T follicular helper cell (primary cell): ENCODE measurements at places on chromosomes 5 and 9.

GRCh38 chr5:61820836-61821235 lies 485.2 kb upstream of the KIF2A start:
- DNase-seq = no peak

DNA sequence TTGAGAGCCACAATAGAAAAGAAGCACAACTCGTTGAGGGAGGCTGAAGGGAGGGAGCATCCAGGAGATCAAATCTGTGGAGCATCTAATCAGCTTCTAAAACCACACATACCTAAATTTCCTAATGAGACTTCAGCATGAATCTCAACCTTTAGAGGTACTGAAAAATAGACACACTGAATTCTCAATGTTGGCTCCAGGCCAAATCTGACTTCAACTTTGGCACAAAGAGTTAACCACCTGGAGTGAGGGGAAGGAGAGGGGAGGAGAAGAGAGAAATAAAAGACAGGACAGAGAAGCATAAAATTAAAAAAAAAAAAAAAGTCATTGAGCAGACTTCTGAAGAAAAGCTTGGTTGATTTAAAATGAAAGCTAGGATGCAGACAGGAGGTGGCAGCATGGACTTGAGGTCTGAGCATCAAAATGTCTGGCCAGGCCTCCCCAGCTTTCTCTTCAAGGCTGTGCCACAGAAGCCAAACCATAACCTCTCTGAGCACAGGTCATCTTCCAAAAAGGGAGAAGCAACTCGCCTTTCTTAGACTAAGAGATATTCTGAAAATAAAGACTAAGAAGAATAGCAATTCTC lies 205.6 kb downstream of the DENND1A start:
- DNase-seq = no peak

DNA sequence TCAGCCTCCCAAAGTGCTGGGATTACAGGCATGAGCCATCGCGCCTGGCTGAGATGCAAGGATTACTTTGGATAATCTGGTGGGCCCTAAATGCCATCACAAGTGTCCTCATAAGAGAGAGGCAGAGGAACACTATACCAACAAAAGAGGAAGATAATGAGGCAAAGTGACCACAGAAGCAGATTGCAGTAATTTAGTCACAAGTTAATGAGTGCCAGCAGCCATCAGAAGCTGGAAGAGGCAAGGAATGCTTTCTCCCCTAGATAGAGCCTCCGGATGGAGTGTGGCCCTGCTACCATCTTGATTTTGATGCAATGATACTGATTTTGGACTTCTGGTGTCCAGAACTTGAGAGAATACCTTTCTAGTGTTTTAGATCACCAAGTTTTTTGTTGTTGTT lies 122.3 kb downstream of the SPATA31D1 start:
- no peak for DNase-seq

DNA sequence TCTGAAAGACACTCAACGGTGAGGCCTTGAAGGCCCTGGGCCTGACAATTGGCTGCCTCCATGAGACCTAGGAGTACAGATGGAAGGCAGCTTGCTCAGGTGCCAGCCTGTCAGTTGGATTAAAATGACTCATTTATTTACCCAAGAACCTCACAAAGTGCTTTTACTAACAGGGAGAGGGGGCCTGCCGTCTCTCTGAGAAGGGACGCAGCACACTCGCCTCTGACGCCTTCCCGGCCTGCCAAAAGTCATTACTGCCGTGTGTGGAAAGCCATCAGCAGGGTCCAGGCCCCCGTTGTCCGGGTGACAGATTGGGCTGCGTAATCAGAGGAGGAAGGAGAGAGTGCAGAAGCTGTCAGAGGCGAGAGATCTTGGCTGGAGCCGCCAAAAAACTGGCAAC lies 32.4 kb downstream of the DDX31 start:
- DNase-seq = no peak

DNA sequence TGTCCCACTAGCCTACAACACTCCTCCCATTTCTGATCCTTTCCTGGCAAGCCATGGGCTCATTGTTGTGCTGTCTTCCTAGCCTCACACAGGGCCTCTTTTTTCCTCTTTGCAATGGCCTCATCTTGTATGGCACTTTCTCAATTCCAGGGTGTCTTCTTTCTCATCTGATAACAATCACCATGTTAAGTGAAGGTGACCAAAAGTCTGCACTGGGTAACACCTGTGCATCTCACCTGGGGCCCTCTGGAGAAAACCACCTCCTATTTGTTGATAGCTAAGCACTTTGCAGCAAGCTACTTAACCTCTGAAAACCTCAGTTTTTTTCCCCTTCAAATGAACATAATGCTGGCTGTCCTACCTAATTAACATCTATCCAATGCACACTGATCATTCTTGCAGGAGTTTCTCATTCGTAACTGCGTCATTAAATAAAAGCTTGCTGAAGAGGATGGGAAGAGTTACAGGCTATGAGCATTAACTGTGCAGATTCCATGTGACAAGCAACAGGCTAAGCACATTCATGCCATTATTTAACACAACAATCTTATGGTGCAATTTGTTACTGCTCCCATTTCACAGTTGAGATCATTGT lies 60.1 kb upstream of the STK32A start:
- no peak for DNase-seq

DNA sequence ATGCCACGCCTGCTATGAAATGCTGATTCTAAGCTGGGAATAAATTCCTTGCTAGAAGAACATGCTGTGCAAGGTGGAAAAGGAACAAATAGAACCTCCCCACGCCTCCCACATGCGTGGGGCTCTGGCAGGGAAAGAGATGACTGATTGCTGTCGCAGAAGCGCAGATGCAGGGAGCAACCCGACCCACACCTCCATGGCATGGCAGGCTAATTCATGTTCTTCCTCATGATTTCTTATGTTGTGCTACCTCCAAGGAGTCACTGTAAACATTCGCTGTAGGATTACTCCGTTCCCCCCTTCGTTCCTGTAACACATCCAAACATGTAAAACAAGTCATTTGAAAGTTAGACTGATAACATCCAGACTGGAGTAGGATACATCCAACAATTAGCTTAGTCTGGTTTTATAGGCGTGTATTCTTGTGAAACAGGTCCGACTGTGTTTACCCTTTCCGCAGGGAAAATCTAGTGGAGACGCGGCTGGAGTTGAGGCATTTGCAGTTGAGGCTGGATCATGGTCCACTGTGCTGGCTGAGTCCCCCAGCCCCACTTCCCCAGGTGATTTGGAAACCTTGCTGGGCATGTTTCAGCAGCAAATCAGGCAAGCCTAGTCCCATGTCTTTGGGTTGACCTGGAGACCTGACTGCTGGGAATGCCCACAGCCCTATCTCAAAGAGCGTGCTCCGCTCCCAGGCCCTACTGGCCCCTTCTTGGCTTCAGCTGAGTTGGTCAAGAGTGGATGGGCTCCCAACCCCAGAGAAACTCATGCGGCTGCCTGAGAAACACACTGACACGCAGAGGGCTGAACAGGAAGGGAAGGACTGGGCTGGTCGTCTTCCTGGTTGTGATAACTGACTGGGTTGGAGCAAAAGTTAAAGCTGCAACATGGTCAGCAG lies 24.8 kb upstream of the ANKRD33B start:
- DNase-seq = no peak

DNA sequence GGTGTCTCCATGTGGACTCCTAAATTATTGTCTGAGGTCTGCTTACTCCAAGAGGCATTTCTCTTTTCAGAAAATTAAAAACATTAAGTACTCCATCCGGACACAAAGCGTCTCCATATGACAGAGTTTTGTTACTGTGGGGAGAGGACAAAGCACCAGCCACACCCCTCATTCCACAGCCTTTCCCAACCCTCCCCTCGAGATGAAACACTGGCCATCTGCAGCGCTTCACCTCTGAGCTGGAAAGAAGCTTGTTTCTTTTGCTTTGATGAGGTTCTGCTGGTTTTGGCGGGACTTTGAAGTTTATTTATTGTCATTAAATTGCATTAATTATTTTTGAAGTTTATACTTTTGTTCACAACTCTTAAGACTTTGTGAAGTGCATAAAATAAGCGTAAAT lies 27.6 kb upstream of the NKD2 start:
- DNase-seq = no peak

GRCh38 chr5:77641963-77642737 lies 3.6 kb upstream of the OTP start:
- no peak for DNase-seq

- DNase-seq = no peak
Observed at GRCh38 chr5:163135849-163136248, 301.5 kb upstream of the CCNG1 start.

DNA sequence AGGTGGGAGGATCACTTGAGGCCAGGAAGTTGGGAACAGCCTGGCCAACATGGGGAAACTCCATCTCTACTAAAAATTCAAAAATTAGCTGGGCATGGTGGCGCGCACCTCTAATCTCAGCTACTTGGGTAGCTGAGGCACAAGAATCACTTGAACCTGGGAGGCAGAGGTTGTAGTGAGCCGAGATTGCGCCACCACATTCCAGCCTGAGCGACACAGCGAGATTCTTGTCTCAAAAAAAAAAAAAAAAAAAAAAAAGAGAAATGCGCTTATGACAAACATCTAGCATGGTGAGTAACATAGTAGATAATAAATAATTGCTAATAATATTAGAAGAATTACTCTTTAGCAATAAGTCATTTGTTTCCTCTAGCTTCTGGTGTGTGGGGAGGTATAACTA lies 25.9 kb downstream of the RUSC2 start:
- no peak for DNase-seq

GRCh38 chr5:173396311-173396993 lies 68.2 kb upstream of the STC2 start:
- no peak for DNase-seq

GRCh38 chr5:148911386-148911785 lies 85.0 kb downstream of the ADRB2 start:
- DNase-seq = no peak

- no peak for DNase-seq
Observed at GRCh38 chr5:81789033-81789432, 38.1 kb upstream of the SSBP2 start.

DNA sequence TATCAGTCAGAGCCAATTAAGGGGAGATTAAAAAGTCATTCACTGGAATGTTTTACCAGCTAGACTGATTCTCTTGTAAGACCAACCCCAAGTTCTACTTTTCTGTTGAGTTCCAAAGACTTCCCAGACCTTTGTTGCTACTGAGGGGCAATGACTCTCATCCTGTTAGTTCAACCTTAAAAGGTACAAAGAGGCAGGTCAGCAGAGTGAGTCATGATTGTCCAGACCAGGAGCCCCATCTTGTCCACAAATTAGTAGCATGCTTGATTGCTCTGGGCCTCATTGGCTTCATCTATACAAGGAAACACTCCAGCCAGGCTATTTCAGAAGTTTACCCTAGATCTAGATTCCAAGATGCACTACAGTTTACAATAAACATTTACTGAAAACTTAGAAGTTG lies 79.9 kb upstream of the IL7R start:
- no peak for DNase-seq

GRCh38 chr9:95092262-95093072 lies 225.0 kb downstream of the FANCC start:
- no peak for DNase-seq

GRCh38 chr5:75513841-75514240 lies 2.1 kb downstream of the POLK start:
- no peak for DNase-seq

- DNase-seq = no peak
Observed at GRCh38 chr5:15249152-15249551, 250.8 kb upstream of the FBXL7 start.

- no peak for DNase-seq
Observed at GRCh38 chr9:117561761-117562160, 142.4 kb upstream of the TLR4 start.

DNA sequence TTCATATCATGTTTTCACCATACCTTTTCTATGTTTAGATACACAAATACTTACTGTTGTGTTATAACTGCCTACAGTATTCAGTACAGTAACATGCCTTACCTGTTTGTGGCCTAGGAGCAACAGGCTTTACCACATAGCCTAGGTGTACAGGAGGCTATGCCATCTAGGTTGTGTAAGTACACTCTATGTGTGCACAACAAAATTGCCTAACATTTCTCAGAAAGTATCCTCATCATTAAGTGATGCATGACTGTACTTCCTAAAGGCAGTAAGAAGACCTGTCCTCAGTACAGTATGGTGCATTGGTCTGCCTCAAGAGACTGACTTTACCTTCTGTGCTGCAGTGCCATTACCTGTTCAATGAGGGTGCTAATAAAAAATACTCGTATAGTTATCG lies 7.9 kb downstream of the TXN start:
- no peak for DNase-seq

DNA sequence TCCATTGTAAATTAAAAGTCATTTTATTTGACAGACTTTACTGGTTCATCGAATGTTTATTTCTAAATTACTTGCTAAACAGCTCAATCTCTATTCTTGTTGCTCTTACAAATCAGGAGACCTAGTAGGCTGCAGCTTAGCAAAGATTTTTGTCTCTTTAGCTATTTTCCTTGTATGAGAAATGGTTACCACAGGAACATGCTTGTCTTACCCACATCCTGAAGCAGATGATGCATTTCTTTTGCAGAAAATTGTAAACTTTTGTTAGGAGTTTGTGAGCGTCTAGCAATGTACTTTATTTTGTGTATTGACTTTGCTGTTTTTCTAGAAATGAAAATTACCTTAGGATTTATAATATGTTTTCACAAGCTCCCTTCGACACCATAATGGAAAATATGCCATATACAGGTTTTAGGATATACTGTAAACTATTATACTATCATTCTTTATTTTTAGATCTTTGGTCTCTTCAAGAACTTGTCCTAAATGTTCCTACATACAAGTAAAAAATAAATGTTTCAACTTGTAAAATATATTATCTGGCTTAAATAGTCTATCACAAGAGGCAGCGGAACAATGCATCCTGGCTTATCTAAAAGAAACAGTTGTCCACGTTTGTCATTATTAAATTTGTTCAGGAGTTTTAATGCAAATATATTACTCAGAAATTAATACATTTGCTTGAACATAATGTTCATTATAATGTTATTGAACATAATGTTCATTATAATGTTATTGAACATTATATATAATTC lies 54.1 kb downstream of the SPEF2 start:
- no peak for DNase-seq

DNA sequence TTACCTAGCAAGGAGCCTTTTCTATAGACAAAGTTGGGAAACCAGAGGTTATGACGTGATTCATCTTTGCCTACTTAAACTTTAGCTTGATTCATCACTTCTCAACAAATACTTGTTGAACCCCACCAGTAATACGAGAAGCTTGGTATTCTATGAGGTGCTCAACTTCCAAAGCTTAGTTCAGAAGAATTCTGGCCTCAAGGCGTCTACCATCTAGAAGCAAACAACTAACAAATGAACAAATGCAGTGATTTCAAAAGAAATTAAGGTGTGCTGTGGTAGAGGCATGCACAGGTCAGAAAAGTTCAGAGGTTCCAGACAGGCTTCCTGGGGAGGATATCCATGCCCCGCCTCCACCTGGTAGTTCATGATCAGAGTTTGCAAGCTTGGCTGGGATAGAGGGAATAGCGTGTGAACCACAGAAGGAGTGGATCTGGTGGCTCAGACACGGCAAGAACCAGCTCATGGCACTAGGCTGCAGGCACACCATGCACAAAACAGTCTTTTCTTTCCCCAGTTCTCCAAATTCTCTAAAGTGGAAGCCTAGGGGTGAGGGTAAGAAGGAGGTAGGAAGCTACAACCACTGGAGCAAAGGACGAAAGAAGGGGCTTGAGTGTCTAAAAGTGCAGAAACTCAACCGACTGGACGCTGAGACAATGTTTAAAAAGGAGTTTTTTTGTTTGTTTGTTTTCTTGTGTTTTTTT lies 473.0 kb downstream of the RAB3C start:
- DNase-seq = no peak
